ENCODE measurements at places on chromosomes 2 and 18.

- no peak for DNase-seq
Measured at GRCh38 chr2:19540739-19541525, 182.5 kb upstream of the OSR1 start.

GRCh38 chr18:23077493-23078256, 57.6 kb upstream of the CABLES1 start:
- peak; percentile 58 for DNase-seq

DNA sequence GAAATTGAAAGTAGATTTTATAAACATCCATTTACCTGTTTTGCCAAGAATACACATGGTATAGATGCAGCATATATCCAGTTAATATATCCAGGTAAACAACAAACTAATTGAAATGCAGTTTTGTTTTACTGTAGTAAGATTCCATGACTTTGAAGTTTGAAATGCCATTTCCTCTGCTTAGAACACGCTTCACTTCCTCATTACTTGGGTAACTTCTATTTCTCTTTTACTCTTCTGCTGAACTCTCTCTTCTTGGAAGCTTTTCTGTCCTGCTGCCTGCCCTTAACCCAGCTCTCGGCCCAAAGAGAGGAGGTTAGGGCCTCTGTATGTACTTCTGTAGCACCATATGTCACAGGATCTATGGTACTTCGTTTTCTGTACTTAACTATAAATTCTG, 14.1 kb upstream of the IL1RL2 start:
- peak; percentile 42 for DNase-seq

- DNase-seq, result no peak
Measured at GRCh38 chr2:134231301-134231964, 22.4 kb upstream of the MGAT5 start.

DNA sequence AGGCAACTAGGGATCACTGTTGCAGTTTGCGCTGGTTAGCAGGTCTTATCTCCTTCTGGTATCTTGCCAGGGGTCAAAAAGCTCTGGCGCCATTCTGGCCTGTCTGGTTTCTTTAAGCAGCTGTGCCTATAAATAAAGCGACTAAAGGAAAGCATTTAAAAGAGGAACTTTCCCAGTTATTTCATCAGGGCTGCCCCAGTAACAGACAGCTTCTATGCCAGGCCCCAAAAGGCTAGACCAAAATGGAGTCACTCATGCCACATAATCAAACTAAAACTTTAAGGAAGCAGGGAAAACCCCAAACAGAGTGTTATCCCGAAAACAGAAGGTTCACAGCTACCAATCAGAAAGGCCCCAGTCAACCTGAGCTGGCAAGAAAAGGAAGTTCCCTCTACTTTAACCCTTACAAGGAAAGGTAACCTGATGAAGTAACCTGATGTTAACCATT, 41.2 kb upstream of the HNRNPA3 start:
- DNase-seq, result peak; percentile 72

DNA sequence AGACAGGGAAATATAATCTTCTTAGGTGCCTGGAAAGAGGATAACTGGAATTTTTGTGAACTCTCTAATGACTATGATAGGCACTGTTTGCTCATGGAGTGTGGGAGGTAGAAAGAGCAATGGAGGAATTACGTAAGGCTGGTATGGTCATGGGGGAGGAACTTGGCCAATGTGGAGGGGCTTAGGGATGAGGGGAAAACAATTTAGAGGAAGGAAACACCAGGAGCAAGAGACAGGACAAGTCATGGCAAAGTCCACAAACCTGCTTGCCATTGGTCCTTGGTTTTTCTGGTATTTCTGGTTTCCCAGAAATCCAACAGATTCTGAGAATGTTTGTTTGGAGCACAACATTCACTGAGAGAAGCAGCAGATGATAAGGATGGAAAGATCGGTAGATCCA, 274.2 kb downstream of the DYSF start:
- DNase-seq, result peak; percentile 40

DNA sequence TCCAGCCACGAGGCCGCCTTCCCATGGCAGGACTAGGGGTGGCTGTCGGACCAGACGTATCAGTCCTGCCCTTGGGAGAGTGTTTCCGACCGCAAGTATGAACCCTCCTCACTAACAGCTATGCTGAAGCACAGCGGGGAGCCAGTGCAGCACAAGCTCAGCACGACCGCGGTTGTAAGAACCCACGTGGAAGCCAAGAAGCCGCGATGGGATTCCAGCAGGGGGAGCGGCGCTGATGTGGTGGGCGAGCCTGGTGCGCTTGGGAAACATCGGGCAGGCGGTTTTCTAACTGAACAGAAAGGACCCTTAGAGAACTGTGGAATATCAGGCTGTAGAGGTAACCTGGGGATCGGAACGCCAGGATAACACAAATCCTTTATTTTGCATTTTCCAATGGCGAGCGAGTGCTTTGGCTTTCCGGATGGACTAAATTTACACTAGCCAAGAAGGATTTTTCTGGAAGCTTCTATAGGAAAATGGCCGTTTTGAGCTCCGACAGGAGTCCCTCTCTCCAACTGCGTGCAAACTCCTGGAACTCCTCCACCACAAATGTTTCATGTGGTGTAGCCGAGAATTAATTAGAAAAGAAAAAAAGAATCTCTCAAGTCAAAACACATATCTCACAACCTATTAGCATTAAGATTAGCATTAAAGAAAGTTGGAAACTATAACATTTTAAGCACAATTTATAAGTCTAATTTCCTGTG, 132.0 kb upstream of the MYCN start:
- no peak for DNase-seq

- DNase-seq, result no peak
Measured at GRCh38 chr2:130764035-130764820, 8.9 kb downstream of the AMER3 start.

Data from suppressor macrophage treated with lipopolysaccharide for 1 hour (primary cell).